Hematopoietic multipotent progenitor cell treated with erythropoietin and hydrocortisone succinate and interleukin-3 and kit ligand, for 4 days (in vitro differentiated cells): ENCODE measurements at places on chromosomes 3 and 15.

- DNase-seq: no peak
Observed at GRCh38 chr3:168914662-168915061, 748.9 kb downstream of the MECOM start.

- peak; percentile 22 for DNase-seq
Observed at GRCh38 chr3:42067326-42067725, 23.8 kb upstream of the TRAK1 start.

- no peak for DNase-seq
Observed at GRCh38 chr3:64884536-64884935, 196.7 kb upstream of the ADAMTS9 start.

- DNase-seq: no peak
Observed at GRCh38 chr3:197687570-197687969, 49.1 kb downstream of the RUBCN start.

DNA sequence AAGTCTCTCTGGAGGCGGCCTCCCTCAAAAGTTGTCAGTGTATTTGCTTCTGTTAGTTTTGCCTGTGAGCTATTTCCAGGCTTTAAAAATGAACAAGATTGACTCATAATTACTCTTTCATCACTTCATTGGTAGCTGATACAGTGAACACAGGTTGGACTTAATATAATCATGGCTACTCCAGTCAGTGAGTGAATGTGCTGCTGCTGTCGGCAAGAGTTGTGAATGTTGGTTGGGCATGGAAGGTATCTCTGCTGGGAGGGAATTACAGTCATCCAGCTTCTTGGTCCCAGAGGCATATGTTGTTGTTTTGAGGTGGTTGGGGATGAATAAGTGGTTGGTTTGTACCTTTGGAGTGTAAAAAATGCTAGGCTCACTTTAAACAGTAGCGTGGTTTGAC, 11.5 kb downstream of the TCF12 start:
- DNase-seq: no peak

GRCh38 chr15:91861223-91861622, 7.7 kb downstream of the SLCO3A1 start:
- peak; percentile 80 for DNase-seq

DNA sequence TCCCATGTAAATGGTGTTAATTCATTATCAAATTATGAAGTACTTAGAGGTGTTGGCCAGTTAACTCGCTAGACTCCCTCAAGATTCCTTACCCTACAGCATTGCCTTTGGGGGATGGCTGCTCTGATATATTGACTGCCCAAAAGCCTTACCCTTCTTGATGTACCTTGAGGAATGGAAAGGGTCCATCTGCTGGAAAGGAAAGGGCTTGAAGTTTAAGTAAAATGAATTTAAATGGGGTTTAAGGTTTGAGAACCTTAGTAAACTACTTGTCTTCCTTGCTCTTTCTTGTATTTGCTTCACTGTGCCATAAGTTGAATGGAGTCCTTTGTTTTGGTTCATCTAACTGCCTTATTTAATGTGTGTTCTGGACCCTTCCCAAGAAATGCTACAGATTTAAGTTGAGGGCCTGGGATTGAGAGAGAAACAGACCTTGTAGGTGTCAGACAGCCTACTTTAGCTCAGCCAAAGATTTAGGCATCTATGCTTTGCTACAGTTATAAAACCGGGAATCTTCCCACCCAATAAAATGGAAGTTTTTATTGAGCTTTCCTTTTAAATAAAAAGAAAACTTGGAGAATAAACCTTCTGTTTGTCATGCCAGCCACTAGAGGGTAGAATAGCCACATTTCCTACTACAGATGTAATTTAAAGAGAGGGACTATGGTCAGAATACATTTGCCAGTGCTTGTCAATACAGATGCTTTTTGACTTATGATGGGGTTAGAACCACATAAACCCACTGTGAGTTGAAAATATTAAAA, 25.3 kb downstream of the CMSS1 start:
- peak; percentile 74 for DNase-seq

DNA sequence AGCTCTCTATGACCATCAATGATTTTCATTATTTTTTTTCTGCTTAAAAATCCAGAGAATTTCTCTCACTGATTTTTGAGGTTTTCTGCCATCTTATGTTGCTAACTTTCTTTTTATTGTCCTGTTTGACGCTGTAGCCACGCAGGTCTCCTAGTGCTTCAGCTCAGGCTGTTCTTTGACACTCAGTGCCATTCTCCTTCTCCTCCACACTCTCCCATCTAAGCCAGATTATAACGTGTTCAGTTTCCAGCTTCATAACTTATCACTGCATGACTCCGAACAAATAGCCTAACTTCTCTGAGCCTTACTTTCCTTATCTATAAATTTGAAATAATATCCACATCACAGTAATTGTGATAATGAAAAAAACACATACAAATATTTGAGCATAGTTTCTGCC, 22.8 kb upstream of the ST3GAL6 start:
- DNase-seq: no peak

DNA sequence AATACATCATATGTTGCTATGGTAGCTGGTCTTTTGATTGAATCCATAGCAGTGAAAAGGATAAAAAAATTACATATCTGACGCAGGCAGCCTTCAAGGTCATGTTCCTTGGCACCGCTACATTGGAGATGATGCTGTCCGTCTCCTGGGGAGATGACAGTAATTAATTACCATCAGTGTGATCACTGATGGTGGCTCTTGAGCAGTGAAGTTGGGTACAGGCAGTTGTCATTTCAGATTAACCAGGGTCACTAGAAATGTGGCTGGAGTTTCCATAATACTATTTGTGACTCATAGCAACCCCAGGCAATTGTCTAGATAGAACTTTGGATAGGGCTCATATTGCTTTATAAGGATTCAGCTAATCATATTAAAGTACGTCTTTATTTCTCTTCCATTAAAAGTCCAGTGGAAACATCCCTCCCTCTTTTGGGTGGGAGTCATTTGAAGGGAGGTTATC, 136.3 kb downstream of the THSD4 start:
- no peak for DNase-seq

DNA sequence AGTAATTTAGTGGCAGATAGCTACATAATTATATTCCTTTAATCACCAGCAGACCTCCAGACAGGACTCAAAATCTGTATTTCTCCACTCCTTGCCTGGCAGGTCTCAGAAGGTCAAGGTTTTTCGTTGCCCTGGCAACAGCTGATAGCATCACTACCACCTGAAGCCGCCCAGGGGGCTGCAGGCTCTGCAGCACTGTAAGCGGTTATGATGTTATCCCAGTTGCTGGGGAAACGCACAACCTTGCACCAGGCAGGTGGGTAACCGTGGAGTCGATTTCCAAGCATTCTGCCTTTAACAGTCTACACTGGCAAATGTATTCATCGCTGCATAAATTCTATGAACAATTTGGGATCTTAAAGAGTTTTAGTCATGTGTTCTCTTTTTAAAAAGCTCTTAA, 756.3 kb downstream of the NTRK3 start:
- no peak for DNase-seq
